ENCODE measurements at places on chromosomes 16 and 17.

- no peak for ATAC-seq
These were observed 25.1 kb upstream of the SUPT4H1 start for GRCh38 chr17:58377093-58377601.

DNA sequence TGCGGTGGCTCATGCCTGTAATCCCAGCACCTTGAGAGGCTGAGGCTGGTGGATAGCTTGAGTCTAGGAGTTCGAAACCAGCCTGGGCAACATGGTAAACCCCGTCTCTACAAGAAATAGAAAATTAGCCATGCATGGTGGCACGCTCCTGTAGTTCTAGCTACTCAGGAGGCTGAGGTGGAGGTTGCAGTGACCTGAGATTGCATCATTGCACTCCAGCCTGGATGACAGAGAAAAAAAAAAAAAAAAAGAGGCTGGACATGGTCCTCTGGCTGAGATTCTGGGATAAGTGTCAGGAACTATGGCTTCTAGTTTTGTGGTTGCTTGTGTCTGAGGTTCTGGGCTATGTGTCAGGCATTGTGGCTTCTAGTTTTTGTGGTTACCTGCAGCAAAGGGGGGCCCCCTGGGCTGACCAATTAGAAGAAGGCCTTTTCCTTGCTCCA lies 7.0 kb downstream of the KSR1 start:
- no peak for ATAC-seq

GRCh38 chr17:44933824-44934744 lies 13.5 kb downstream of the KIF18B start:
- no peak for ATAC-seq

DNA sequence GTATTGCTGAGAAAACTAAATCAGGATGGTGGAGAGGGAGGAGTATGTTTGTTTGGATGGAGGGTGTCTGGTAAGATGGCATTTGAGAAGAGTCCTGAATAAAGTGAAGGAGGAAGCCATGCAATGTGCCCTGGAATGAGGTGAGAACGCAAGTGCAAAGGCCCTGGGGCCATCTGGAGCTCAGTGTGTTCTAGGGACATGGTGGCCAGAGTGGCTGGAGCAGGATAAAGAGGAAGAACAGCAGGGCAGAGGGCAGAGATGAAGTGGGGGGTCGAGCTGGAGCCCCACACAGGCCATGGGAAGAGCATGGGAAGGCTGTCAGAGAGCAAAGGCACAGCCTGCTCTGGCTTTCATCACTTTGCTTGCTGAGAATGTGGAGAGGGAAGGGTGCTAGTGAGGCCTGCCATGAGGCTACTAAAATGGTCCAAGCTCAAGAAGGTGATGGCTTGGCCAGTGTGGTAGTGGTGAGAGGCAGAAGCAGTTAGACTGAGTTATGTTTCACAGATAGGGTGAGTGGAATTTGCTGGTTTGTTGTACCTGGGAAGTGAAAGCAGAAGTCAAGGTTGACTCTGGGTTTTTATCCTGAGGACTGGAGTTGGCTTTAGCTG lies 234.1 kb downstream of the FOXL1 start:
- ATAC-seq: no peak

DNA sequence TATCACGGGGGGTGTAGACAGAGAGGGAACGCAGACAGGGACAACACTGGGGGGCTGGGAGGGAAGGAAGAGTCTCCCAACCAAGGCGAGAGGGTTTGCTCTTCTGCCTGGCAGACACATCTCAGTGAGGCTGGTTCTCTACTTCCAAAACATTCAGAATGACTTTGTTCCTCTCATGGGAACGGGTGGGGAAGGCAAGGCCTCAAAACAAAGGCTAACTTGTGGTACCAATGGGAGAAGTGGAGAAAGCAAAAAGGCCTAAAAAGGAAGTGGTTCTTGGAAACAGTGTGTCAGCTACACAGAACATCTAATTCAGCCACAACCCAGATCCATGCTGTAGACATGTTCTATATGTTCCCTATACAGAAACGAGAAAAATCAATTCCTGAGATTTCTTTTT lies 7.5 kb downstream of the FLOT2 start:
- no peak for ATAC-seq

DNA sequence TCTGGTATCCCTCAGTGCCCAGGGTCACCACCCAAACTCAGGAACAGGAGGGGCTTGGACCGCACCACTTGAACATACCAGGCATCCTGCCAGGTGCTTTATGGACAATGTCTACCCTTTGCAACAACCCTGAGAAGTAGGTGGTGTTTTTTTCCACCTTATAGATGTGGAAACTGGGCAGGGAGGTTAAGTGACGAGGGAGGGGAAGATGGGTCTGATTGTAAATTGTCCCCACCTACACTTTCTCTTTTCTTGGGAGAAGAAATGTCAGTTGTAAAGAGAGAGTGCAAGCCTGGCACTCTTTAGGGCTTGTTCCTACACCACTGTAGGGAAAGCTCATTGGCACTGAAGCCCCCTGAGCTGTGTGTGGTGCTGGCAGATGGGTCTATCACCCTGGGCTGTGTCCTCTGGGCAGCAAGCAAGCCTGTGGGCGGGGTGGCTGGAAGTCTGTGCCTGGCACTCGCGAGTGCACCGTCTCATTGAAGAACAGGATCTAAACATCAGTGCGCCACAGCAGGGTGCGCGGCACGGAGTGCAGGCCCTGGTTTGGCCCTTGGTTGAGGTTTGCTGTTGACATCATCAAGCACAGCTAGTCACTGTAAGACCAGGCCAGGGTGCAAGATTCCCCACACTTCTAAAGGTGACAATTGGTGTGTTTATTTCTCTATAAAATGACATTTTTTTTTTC lies 15.1 kb downstream of the NOD2 start:
- ATAC-seq: peak; percentile 60

GRCh38 chr16:89458967-89459366 lies 31.4 kb downstream of the ANKRD11 start:
- no peak for ATAC-seq

- no peak for ATAC-seq
These were observed 5.6 kb downstream of the USP22 start for GRCh38 chr17:21037117-21037803.

DNA sequence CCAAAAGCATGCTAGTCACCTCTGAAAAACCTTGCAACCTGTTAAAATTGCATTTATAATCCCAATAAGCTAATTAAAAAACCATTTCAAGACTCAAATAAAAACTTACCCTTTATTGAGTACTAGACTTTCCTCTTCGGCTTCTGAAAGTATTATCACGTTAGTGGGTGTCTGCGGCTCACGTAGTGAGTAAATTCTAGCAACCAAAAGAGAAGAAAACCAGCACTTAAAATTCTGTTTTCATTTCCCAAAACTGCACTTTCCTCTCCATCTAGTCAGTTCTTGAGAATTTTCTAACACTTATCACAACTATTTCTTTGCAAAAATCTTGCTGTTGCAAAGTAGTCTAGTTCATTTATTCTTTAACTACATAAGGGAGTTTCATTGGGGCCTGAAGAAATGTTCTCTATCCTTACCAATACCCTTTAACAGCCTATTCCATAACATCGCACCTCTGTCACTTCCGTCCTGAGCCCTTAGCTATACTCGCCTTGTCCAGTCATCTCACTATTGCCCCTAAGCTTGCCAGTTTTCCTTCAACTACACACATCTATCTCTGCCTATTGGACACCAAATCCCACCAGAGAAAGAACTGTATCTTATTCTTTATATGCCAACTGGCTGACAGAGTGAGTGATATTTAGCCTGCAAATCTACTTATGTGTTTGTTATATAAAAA lies 8.7 kb downstream of the NUP88 start:
- ATAC-seq: no peak

DNA sequence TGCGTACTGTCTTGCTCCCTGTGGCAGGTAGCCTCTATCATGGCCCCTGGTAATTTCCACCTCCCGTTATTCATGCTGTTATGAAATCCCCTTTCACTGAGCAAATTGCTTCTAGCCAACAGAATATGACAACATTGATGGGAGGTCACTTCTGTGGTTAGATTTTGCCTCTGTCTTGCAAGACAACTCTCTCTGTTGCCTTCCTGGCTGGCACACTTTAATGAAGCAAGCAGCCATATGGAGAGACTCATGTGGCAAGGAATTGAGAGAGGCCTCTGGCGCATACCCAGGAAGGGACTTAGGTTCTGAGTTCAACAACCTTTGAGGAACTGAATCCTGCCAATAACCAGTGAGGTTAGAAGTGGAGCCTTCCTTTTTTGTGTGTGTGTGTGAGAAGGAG lies 51.8 kb upstream of the GPRC5B start:
- ATAC-seq: no peak

- ATAC-seq: no peak
These were observed 669 bp downstream of the RNF167 start for GRCh38 chr17:4940555-4941318.

GRCh38 chr16:1770328-1771187 lies 785 bp downstream of the NME3 start:
- peak; percentile 17 for ATAC-seq

DNA sequence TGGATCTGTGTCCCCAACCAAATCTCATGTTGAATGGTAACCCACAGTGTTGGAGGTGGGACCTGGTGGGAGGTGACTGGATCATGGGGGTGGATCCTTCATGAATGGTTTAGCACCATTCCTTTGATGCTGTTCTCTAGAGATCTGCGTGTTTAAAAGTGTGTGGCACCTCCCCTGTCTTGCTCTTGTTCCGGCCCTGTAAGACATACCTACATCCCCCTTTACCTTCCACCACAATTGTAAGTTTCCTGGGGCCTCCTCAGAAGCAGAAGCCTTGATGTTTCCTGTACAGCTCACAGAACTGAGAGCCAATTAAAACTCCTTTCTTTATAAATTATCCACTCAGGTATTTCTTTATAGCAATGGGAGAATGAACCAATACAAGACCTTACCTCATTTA lies 257.7 kb downstream of the XYLT1 start:
- no peak for ATAC-seq

All from activated CD4-positive, CD25-positive, alpha-beta regulatory T cell treated with anti-CD3 and anti-CD28 coated beads, Interleukin-2, amount 50 U/mL, for 24 hours (primary cell).